GM12891 (cell line): ENCODE measurements at places on chromosomes 4 and X.

- DNase-seq: no peak
Measured at GRCh38 chr4:35793045-35793722, 451.1 kb downstream of the ARAP2 start.

DNA sequence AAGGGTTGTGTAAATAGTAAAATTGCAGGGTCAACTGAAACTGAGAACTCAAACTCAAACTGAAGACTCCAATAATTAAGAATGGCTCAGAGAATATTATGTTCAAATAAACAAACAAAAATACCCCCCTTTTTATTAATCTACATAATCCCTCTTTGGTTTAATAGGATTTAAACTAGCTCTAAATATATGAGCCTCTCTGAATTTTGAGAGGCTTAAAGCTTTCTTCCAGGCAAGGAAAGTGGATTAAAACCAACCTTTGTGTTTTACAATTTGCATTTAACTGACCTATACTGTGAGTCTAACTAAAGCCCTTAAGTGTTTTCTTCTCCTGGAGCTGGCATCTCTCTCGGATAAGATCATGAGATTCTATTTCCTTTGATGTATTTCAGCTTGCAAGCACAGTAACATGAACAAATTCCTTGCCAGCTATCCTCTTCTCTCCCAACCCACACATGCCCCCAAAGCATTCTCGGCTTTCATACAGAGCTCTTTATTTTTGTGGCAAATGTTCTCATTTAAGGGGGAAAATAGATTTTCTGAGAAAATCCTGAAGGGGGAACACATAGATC lies 1310.8 kb upstream of the AGA start:
- no peak for DNase-seq

- no peak for DNase-seq
Measured at GRCh38 chr4:173801876-173802661, 272.0 kb upstream of the HAND2 start.

- DNase-seq: no peak
Measured at GRCh38 chr4:185716577-185717376, 95.2 kb downstream of the SORBS2 start.
